IMR-90 (cell line): ENCODE measurements at places on chromosomes 12 and 14. TPM values are rescaled to one million over a fixed set of nuclear protein-coding genes. Genes with fewer than 3 reads are reported as not detected.

NPFF gene
- polyA plus RNA-seq = not detected in 2 replicates

CBX5 gene
- 15.3 and 18.0 TPM in 2 replicates for polyA plus RNA-seq

TDRD9 gene
- polyA plus RNA-seq = 0.07 and 0.09 TPM in 2 replicates

GPRC5A gene
- 193 and 201 TPM in 2 replicates for polyA plus RNA-seq

FOXA1 gene
- polyA plus RNA-seq = 0.09 and 0.31 TPM in 2 replicates

CCDC196 gene
- polyA plus RNA-seq = not detected in 2 replicates

CPM gene
- 1.9 and 2.0 TPM in 2 replicates for polyA plus RNA-seq

TPH2 gene
- not detected in 2 replicates for polyA plus RNA-seq

CCDC175 gene
- not detected in 2 replicates for polyA plus RNA-seq

ZC3H10 gene
- polyA plus RNA-seq = 1.1 and 1.5 TPM in 2 replicates

PNMA1 gene
- polyA plus RNA-seq = 21.0 and 28.2 TPM in 2 replicates

KLHDC2 gene
- polyA plus RNA-seq = 27.0 and 29.2 TPM in 2 replicates

ANO6 gene
- 18.1 and 21.6 TPM in 2 replicates for polyA plus RNA-seq

TMCC3 gene
- polyA plus RNA-seq = 0.09 and 0.14 TPM in 2 replicates

SPIC gene
- not detected in 2 replicates for polyA plus RNA-seq

MED6 gene
- polyA plus RNA-seq = 19.0 and 24.3 TPM in 2 replicates

STXBP6 gene
- polyA plus RNA-seq = 12.1 and 14.2 TPM in 2 replicates

PNN gene
- 20.6 and 28.8 TPM in 2 replicates for polyA plus RNA-seq

YEATS4 gene
- 6.9 and 10.0 TPM in 2 replicates for polyA plus RNA-seq

TEX52 gene
- not detected in 2 replicates for polyA plus RNA-seq

BEGAIN gene
- 0.99 and 1.2 TPM in 2 replicates for polyA plus RNA-seq

LRP1-AS gene
- polyA plus RNA-seq = not detected in 2 replicates
